MCF 10A (cell line): ENCODE measurements at places on chromosomes 11 and 22. TPM values are rescaled to one million over a fixed set of nuclear protein-coding genes. Genes with fewer than 3 reads are reported as not detected.

DNA sequence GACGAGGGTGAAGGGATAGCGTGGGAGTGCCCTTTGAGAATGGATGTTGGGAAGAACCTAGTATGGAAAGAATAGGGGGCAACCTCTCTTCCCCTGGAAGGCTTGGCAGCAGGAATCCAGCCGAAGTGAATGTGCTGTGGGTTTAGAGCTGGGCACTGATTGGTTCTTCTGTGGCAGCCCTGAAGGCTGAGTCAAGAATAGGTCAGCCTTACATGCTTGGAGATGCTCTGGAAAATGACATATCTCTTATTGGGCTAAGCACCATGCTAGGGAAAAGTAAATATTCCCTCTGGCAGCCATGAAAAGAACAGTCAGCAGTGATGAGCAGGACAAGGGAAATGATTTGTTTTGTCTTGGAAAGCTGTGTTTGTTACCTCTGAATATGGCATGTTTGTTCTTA lies 149.5 kb downstream of the COMMD9 start:
- no peak for DNase-seq
- H3K4me3 ChIP-seq, result no peak overlapping the region
- peaks cover 75% of the 10 kb centered on the region for H3K36me3 ChIP-seq
- peaks cover 6% of the 10 kb centered on the region for H3K4me1 ChIP-seq

GRCh38 chr11:77435972-77436371 lies 37.9 kb downstream of the PAK1 start:
- no peak overlapping the region for H3K4me3 ChIP-seq
- no peak overlapping the region for H3K27ac ChIP-seq
- no peak for DNase-seq
- H3K27me3 ChIP-seq, result no peaks in the 10 kb centered on the region
- H3K36me3 ChIP-seq, result no peaks in the 10 kb centered on the region

- no peaks in the 10 kb centered on the region for H3K27me3 ChIP-seq
- DNase-seq, result no peak
- no peak overlapping the region for H3K4me3 ChIP-seq
- no peak overlapping the region for H3K27ac ChIP-seq
- H3K36me3 ChIP-seq, result no peaks in the 10 kb centered on the region
Observed at GRCh38 chr11:111379602-111380136, 594 bp upstream of the POU2AF1 start.

The LRRC74B gene
- total RNA-seq, result not detected in 2 replicates

The ZFTA gene
- total RNA-seq, result 2.6 and 5.2 TPM in 2 replicates
